ENCODE measurements at places on chromosomes 3 and 15.

DNA sequence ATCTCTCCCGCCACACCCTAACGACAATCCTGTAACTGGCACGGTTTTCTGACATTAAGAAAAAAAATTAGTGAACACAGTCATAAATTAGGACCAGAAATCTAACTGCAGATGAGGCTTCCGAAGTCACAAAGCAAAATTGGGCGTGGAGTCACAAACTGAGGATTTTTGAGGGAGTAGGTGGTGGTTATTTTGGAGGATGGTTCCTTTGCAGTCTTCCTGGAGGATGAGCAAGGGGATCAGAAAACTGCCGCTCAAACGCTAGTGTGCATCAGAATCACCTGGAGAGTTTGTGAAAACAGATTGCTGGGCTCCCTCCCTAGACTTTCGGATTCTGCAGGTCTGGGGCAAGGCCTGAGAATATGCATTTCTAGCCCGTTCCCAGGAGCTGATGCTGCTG, 334.8 kb downstream of the RORA start:
- DNase-seq = no peak
- no peaks in the 10 kb centered on the region for H3K4me1 ChIP-seq
- H3K36me3 ChIP-seq = no peaks in the 10 kb centered on the region
- no peaks in the 10 kb centered on the region for H3K27me3 ChIP-seq

GRCh38 chr3:196603683-196604082, 35.2 kb downstream of the FBXO45 start:
- H3K36me3 ChIP-seq = no peaks in the 10 kb centered on the region
- DNase-seq = no peak
- H3K27ac ChIP-seq = no peak overlapping the region
- H3K4me3 ChIP-seq = no peak overlapping the region

GRCh38 chr15:73596174-73596573, 37.0 kb downstream of the NPTN start:
- H3K4me3 ChIP-seq = no peak overlapping the region
- H3K27me3 ChIP-seq = no peaks in the 10 kb centered on the region
- H3K27ac ChIP-seq = no peak overlapping the region
- DNase-seq = peak; percentile 6
- peaks cover 11% of the 10 kb centered on the region for H3K4me1 ChIP-seq

DNA sequence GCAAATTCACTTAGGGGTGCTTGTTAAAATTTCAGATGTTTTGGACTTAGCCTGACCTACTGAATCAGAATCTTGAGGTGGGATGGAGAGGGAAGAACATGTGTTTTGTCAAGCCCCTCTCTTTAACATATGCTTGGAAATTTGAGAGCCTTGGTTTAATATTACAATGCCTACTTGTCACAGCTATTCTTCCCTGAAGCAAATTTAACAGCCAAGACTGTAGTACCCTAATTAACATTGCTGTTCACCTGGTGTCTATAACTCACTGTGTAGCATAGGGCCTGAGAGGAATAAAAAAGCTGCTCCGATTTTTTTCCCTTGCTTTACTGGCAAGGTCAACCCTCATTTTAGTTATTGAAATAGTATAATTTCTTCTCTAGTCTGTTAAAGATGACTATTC, 880.1 kb downstream of the CADM2 start:
- H3K27ac ChIP-seq = no peak overlapping the region
- H3K36me3 ChIP-seq = no peaks in the 10 kb centered on the region
- no peak for DNase-seq
- H3K4me1 ChIP-seq = no peaks in the 10 kb centered on the region

DNA sequence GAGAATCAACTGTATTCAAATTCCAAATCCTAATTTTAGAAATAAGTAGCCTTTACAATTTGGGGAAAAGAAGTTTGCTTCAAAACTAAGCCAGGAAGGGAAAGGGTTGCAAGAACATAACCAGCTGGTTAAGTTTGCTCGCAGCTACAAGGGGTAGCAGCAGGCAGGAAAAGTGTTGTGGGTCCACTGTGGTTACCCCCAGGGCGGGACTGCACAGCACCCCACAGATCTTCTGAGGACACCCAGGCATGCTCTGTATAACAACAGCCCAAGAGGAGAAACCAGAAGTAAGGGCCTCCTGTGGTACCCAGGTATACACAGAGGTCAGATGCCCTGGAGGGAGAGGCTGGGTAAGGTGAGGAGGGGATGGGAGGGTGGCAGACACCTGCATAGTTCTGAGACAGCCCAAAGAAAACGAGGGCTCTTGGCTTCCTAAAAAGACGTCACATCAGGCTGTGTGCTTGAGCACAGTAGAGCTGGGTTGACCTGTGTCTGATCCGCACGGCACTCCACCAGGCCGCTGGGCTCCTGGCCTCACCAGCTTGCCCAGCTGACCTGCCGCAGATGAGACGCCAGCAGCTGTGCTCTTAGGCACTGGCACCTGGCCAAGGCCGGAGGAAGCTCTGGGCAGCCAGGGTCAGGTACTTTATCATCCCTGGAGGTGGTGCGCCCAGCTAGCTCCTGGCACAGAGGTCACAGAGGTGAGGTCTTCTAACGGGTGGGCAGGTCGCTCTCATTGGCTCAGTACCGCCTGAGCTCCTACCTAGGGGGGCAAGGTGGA, 81.8 kb upstream of the SNRPA1 start:
- no peaks in the 10 kb centered on the region for H3K36me3 ChIP-seq
- no peak overlapping the region for H3K27ac ChIP-seq
- H3K27me3 ChIP-seq = peaks cover 5% of the 10 kb centered on the region
- no peak overlapping the region for H3K4me3 ChIP-seq

DNA sequence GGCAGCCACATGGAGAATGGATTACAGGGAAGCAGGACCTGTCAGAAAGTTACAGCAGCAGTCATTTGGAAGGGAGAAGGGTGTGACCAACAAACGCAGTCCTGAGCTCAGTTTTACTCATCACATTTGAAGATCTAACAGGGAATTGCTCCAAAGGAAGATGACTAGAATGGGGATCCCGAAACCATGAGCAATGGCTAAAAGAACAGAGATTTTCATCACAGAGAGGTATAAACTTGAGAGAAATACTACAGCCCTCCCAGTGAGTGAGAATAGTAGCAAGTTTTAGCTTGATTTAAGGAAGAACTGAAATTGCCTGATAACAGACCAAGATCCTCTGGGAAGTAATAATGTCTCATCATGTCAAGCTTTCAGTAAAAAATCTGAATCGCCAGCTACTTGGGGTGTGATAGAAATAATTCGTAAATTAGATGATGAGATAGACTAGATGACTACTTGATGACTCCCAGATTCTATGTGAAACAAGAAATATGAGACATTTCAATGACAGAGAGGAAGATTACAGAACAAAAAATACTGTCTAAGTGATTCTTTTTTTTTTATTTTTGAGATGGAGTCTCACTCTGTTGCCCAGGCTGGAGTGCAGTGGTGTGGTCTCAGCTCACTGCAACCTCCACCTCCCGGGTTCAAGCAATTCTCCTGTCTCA, 16.9 kb downstream of the CD47 start:
- H3K36me3 ChIP-seq = no peaks in the 10 kb centered on the region
- H3K4me3 ChIP-seq = no peak overlapping the region
- no peak overlapping the region for H3K27ac ChIP-seq
- H3K4me1 ChIP-seq = no peaks in the 10 kb centered on the region
- no peak for DNase-seq

GRCh38 chr3:73427048-73427706, 197.6 kb downstream of the PDZRN3 start:
- H3K27me3 ChIP-seq = no peaks in the 10 kb centered on the region
- H3K36me3 ChIP-seq = no peaks in the 10 kb centered on the region
- no peaks in the 10 kb centered on the region for H3K4me1 ChIP-seq
- no peak for DNase-seq

DNA sequence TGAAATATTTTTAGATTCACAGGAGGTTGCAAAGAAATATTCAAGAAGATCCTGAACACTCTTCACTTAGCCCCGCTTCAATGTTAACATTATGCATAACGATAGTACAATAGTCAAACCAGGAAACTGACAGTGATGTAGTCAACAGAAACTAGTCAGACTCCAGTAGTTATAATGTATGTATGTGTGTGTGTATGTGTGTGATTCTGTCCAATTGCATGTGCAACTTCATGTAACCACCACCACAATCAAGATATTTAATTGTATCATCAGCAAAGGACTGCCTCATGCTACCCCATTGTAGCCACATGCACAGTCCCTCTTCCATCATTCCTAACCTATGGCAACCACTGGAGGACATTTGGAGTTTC, 77.9 kb downstream of the APBA2 start:
- H3K4me1 ChIP-seq = peaks cover 11% of the 10 kb centered on the region
- no peak overlapping the region for H3K27ac ChIP-seq
- no peak for DNase-seq
- no peaks in the 10 kb centered on the region for H3K27me3 ChIP-seq
- no peak overlapping the region for H3K4me3 ChIP-seq

DNA sequence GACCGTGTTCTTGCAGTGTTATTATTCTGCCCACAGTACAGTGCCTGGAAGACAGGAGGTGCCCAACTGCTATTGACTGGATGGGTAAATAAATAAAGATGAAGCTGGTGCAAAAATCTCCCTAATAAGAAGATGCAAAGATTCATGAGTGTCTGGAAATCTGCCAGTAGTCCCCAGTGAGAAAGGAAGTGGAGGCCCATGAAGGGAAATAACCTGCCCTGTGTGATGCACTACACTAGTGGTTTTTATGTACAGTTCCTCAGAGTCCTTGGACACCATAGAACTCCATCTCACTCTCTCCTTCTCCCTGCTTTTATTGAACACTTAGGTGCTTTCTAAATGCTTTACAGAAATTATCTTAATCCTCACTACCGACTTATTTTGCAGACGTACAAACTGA, 8.3 kb upstream of the SUCLG2 start:
- no peak overlapping the region for H3K4me3 ChIP-seq
- H3K27me3 ChIP-seq = no peaks in the 10 kb centered on the region
- no peaks in the 10 kb centered on the region for H3K4me1 ChIP-seq

- H3K4me3 ChIP-seq = no peak overlapping the region
- no peaks in the 10 kb centered on the region for H3K4me1 ChIP-seq
- H3K27ac ChIP-seq = no peak overlapping the region
- H3K36me3 ChIP-seq = no peaks in the 10 kb centered on the region
- DNase-seq = no peak
Measured at GRCh38 chr3:195877136-195877715, 31.1 kb downstream of the TNK2 start.

- H3K4me3 ChIP-seq = no peak overlapping the region
- no peaks in the 10 kb centered on the region for H3K27me3 ChIP-seq
- DNase-seq = no peak
- H3K4me1 ChIP-seq = peaks cover 32% of the 10 kb centered on the region
- H3K36me3 ChIP-seq = no peaks in the 10 kb centered on the region
Measured at GRCh38 chr3:42120866-42121265, 29.7 kb downstream of the TRAK1 start.

GRCh38 chr15:28930011-28930410, 44.2 kb downstream of the APBA2 start:
- no peaks in the 10 kb centered on the region for H3K4me1 ChIP-seq
- no peak for DNase-seq
- no peak overlapping the region for H3K27ac ChIP-seq
- no peaks in the 10 kb centered on the region for H3K36me3 ChIP-seq

DNA sequence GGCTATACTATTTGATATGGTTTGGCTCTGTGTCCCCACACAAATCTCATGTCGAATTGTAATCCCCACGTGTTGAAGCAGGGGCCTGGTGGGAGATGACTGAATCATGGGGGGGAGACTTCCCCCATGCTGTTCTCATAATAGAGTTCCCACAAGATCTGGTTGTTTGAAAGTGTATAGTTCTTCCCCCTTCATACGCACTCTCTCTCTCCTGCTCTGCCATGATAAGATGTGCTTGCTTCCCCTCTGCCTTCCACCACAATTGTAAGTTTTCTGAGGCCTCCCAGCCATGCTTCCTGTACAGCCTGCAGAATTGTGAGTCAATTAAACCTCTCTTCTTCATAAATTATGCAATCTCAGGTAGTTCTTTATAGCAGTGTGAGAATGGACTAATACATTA, 290.1 kb upstream of the CHRM5 start:
- no peak overlapping the region for H3K4me3 ChIP-seq
- H3K4me1 ChIP-seq = no peaks in the 10 kb centered on the region
- H3K27me3 ChIP-seq = peaks cover 22% of the 10 kb centered on the region
- no peaks in the 10 kb centered on the region for H3K36me3 ChIP-seq
- DNase-seq = no peak
- H3K27ac ChIP-seq = no peak overlapping the region

DNA sequence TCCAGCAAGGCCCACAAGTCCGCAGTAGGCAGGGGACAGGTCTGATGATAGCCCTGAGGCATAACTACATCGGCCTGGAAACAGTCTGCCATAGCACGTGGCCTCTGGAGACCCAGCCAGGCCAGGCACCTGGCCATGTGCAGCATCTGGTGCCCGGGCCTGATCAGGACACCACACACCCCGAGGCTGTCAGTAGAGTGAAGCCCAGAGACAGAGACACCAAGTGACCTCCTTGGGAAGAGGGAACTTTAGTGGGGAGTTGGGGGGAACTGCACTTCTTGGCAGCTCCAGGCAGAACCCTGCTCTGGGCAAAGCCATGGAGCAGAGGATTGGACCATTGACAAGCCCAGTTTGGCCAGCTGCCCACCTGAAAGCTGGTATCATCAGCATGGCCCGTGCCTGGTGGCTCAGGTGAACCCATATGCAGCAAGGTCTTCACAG, 1.2 kb downstream of the SHISA5 start:
- H3K36me3 ChIP-seq = no peaks in the 10 kb centered on the region
- H3K27ac ChIP-seq = no peak overlapping the region
- peak overlapping the region; percentile 74 for H3K4me3 ChIP-seq
- DNase-seq = no peak
- no peaks in the 10 kb centered on the region for H3K27me3 ChIP-seq

- DNase-seq = no peak
- H3K36me3 ChIP-seq = no peaks in the 10 kb centered on the region
Measured at GRCh38 chr3:121863801-121864200, 28.8 kb downstream of the EAF2 start.

DNA sequence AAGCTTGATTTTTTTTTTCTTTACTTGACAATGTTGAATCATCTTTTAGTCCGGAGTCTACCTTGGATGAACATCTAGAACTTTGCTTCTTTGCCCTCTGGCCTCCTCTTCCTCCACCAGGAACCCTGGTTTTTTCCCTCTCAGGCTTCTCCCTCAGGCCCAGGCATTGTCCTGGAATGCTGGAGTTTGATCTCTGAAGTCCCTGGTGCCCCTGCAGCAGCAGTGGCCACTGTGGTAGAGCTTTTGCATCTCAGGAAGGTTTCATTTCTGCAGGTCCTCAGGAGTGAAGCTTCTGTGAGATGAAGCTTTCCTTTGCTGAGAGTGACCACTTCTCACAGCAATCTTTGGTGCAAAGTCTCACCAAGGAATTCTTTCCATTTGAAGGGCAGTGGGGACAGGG, 39.0 kb upstream of the NEDD4 start:
- no peak overlapping the region for H3K27ac ChIP-seq
- no peaks in the 10 kb centered on the region for H3K36me3 ChIP-seq
- no peak overlapping the region for H3K4me3 ChIP-seq
- no peaks in the 10 kb centered on the region for H3K4me1 ChIP-seq
- DNase-seq = no peak

DNA sequence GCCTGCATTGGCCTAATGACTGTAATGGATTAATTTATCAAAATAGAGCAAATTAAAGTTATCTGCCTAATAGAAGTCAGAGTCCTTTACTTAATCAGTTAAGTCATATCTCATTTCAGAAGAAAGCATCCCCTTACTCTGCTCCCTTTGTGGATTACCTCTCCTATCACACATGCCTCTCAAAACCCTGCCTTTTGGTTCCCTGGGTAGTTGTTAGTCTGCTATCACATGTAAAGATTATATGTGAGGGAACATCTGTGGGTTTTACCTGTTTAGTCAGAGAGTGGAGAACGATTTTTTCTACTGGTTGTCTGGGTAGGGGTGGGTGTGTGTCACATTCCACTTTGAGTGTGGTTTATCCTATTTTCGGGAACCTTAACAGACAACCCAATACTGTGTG, 16.4 kb downstream of the UBE2E2 start:
- H3K27me3 ChIP-seq = no peaks in the 10 kb centered on the region
- H3K4me3 ChIP-seq = no peak overlapping the region
- H3K36me3 ChIP-seq = no peaks in the 10 kb centered on the region
- H3K27ac ChIP-seq = no peak overlapping the region
- DNase-seq = no peak
- peaks cover 8% of the 10 kb centered on the region for H3K4me1 ChIP-seq

Measured in astrocyte (in vitro differentiated cells and primary cell).